ENCODE measurements at places on chromosomes 2 and 18. TPM values are rescaled to one million over a fixed set of nuclear protein-coding genes. Genes with fewer than 3 reads are reported as not detected.

SCYGR4 gene
- total RNA-seq: not detected

CRIM1 gene
- total RNA-seq: 19.0 TPM

- no peak for DNase-seq
These were observed 194.1 kb upstream of the GLI2 start for GRCh38 chr2:120541553-120541932.

GRCh38 chr18:49343179-49343578 lies 117.3 kb downstream of the DYM start:
- DNase-seq: no peak

GRCh38 chr2:216056739-216057138 lies 24.9 kb downstream of the PECR start:
- no peak for DNase-seq

DNA sequence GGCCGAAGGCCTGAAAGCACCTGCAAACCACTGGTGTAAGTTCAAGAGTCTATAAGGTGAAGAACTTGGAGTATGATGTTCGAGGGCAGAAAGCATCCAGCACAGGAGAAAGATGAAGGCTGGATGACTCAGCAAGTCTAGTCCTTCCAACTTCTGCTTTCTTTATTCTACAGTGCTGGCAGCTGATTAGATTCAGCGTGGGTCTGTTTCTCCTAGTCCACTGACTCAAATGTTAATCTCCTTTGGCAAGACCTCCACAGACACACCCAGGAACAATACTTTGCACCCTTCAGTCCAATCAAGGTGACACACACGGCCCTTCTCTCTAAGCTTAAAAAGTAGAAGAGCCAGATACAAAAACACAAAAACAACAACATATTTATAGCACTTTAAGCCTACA lies 43.4 kb downstream of the NMS start:
- no peak for DNase-seq

DNA sequence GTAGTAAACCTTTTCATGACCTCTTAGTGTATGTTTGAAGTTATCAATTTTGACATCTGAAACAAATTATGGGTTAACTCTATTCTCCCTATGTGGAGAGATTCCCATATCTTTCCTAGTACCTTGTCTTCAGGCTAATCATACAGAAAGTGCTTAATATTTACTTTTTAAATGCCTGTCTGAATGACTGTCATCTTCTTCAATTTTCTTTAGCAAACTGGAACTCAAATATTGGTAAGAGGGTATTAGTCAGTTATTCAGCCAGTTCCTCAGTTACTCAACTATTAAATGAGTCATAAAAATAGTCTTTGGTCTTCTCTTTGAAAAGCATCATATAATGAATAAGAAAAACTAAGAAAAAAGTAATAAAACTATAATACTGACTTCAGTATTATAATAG lies 1038.0 kb upstream of the PIK3C3 start:
- no peak for DNase-seq

- DNase-seq: no peak
These were observed 182.1 kb upstream of the CCDC68 start for GRCh38 chr18:55141318-55141717.

GRCh38 chr2:168594778-168595177 lies 138.7 kb downstream of the CERS6 start:
- DNase-seq: no peak

Measured in H7 (cell line).